ENCODE measurements at places on chromosomes 5 and 9.

DNA sequence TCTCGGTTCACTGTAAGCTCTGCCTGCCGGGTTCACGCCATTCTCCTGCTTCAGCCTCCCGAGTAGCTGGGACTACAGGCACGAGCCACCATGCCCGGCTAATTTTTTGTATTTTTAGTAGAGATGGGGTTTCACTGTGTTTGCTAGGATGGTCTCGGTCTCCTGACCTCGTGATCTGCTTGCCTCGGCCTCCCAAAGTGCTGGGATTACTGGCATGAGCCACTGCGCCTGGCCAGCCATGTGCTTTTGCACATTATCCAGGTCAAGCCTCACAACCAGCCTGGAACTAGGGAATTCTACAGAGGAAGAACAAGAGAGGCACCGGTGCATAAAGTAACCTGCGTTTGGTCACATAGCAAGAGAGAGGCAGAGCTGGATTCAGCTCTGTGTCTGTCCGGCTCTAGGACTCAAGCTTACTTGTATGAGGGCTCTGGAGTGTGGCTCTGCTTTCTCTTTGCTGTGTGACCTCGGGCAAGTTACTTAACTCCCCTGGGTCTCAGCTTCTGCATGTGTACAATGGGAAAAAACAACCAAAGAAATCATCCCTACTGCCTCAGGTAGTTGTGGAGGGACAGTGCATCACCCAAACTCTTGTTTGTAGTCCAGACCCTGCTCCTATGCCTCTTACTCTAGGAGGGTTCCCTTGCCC is 6.3 kb downstream of the FGF18 start:
- DNase-seq: no peak

DNA sequence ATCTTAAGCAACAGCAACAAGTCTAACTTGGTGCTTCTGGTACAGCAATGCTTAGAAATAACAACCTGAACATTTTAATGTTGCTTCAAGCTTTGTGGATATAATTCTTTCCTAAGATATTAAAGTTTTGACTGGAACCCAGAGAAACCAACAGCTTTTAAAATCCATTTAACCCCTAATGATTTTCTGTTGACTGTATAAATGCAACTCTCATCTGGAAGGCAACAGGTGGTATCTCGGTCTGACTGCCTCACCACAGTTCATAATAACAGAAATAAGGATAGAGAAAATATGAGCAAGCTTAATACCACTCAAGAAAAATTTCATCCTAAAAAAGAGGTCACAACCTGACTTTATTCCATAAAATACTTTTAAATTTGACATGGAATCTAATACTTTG is 116.9 kb downstream of the HOMER1 start:
- DNase-seq: no peak

DNA sequence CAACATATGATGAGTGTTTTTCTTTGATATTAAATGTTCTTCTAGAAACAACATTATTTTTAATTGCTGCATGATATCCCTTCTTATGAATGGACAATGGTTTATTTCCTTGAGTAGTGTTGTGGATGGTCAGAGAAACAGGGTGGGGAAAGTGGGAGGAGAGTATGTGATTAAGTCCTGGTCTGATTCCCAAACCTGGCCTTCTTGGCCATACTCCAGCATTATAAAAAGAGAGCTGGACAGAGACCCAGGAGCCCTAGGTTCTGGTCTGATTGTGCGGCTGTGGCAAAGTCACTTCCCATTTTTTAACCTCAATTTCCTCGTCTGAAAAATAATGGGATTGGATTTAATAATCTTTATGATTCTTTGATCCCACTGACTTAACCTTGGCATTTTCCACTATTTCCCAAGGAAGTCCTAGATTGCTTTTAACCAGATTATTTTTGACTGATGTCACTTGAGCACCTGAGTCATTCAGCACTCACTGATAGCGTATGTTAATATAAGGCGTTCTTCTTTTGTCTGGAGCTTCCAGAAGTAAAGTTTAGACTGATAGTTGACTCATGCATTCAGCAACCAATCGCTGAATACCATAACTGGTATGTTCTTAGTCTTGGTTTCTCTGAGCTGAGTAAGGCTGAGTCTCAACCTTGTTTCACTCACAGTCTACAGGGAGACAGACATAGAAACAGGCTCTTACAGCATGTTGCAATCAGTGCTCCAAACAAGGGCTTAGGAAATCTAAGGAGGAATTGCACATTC is 26.2 kb downstream of the OSMR start:
- DNase-seq: no peak

- DNase-seq: no peak
These were observed 381.2 kb downstream of the NFIB start for GRCh38 chr9:13932528-13933267.

DNA sequence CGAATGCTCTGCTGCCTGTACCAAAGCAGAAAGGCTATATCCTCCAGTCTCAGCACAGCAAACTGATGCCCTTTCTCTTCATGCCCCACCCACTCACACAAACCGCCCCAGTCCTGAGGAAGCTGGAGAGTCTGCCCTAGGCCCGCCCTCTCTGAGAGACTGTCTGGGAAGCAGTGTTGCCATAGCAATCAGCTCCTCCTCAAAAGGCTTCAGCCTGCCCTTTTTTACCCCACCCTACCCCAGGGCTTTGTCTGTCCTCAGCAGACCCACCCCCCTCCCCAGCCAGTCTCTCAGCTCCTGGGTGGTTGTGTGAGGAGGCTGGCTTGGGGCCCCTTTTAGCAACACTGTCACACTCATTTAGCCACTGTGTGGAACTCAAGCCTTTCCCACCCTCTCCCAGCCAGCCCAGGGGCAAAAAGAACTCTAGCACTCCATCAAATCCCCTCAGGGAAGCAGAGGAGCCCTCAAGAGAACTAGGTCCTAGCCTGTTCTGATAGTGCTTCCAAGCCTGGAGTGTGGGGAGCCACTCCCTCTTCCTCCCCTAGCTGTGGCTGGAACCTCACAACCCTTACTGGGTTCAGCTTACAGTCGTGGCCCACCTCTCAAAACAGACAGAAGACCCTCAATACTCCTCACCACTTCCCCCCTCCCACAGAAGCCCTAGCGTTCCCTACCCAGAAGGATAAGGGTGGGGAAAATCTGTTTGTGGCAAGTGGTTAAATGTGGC is 1.4 kb downstream of the ATOSB start:
- DNase-seq: peak; percentile 45

GRCh38 chr5:113520429-113520828 is 6.9 kb downstream of the YTHDC2 start:
- no peak for DNase-seq

DNA sequence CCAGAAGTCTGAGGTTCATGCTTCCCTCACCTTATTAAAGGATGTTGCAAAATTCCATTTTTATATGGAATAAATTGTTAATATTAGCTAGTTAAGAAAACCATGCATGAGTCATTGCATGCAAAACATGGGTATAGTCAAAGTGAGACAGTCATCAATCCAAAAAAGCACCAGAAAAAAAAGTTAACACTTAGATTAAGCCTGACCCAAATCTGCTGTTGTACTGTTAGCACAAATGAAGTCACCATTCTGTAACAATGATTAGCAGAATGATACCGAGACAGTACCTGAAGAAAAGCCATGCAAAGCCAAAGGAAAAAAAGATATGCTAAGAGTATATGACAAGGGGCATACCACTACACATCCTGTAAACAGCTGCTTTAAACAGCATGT is 49.5 kb downstream of the PKD2L2 start:
- DNase-seq: no peak

DNA sequence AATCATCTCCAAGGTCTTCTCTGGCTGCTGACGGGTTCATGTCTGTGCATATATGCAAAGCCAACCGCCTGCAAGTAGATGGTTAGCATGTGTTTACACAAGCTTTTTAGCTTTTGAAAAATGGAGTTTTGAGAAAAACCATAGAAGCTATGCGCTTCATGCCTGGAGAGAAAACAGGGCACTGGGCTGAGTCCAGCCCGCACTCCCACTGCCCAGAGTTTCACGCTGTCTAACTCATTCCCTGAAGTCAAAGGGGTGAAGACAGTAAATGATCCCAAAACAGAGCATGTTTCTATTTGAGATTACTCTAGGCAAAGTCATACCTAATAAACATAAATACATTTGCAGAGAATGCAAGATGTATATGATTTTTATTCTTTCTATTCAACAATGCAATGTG is 278.8 kb downstream of the IRX2 start:
- no peak for DNase-seq

- no peak for DNase-seq
These were observed 3.7 kb downstream of the CLTB start for GRCh38 chr5:176412517-176413254.

- no peak for DNase-seq
These were observed 232.1 kb downstream of the MAN2A1 start for GRCh38 chr5:109921735-109922380.

- DNase-seq: no peak
These were observed 87.8 kb upstream of the APC start for GRCh38 chr5:112649882-112650281.

DNA sequence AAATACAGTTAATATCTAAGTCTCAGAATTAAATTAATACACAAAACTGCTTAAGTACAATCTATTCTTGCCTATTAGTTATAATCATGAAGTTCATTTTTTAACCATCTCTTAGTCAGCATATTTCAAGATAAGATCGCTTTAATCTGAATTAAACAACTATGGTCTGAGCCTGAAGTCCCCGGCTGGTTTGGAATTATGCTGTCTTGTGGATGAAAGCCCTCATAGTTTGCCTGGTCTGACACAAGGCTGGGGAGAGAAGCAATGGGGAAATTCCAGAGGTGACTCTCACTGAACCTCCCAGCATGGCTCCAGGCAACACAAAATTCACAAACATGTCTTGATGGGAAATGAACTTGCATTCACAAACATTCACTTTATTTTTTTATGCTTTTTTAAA is 28.0 kb upstream of the GRAMD2B start:
- DNase-seq: no peak

GRCh38 chr5:73229271-73229670 is 56.3 kb downstream of the TMEM174 start:
- no peak for DNase-seq

Data from stimulated activated CD4-positive, alpha-beta T cell treated with anti-CD3 and anti-CD28 coated beads, Interleukin-1b, Interleukin-23, amount 100 ng/mL, for 24 hours (primary cell).